ENCODE measurements at places on chromosomes 1 and 21.

- DNase-seq, result peak; percentile 35
Measured at GRCh38 chr1:5938101-5938646, 54.1 kb downstream of the NPHP4 start.

- no peak for DNase-seq
Measured at GRCh38 chr1:1889847-1890505, 911 bp downstream of the GNB1 start.

- DNase-seq, result no peak
Measured at GRCh38 chr1:101301446-101302057, 64.7 kb downstream of the S1PR1 start.

GRCh38 chr21:15752763-15753407 lies 23.1 kb downstream of the USP25 start:
- DNase-seq, result no peak

- no peak for DNase-seq
Measured at GRCh38 chr1:114423455-114423854, 87.5 kb downstream of the TRIM33 start.

GRCh38 chr21:46183910-46184624 lies at the start of gene SPATC1L:
Gene SPATC1L, minus strand, starts transcription at chr21:46184459. Its CDS starts 1,643 bp downstream, at chr21:46182816.
- DNase-seq, result peak; percentile 82

GRCh38 chr1:208577381-208577905 lies 333.3 kb upstream of the PLXNA2 start:
- DNase-seq, result no peak

DNA sequence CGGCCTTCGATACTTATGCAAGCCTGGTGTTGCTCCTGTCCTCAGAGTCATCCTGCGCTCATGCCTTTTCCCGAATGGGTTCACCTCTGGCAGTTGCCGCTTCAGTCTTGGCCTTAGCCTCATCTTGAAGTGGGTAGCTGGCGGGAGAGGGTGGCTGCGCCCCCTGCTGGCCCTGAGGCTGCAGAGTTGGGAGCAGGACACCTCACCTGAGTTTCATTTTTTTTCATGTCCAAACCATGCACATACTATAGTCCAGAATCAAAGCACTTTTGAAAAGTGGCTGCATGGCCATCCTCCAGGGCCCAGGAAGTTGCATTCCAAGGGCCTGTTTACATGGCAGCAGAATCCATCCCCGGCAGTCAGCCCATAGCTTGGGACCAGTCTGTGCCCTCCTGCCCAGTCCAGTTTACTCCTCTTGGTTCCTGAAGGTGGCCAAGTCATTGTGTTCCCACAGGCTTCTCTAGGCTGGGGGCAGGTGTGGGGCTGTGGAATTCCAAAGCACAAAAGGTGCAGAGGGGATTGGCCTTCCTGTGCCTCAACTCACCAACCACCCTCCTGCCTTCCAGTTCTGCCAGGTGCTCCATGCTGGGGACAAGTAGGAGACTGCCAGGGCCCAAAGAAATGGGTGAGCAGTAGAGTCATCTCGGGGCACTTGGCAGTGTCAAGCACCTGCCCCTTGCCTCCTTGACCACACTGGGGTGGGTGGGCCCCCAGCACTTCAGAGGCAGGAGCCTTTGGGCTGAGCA lies 44.0 kb downstream of the YARS1 start:
- peak; percentile 86 for DNase-seq

DNA sequence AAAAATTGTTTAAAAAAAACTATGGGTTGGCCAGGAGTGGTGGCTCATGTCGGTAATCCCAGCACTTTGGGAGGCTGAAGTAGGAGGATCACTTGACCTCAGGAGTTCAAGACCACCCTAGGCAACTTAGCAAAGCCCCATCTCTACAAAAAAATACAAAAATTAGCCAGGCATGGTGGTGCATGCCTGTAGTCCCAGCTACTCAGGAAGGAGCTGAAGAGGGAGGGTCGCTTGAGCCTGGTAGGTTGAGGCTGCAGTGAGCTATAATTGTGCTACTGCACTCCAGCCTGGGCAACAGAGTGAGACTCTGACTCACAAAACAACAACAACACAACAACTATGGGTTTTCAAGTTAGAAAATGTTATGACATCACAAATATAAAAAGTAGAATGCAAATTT lies 16.4 kb downstream of the SLAMF7 start:
- no peak for DNase-seq

- DNase-seq, result no peak
Measured at GRCh38 chr1:13855554-13855953, 155.6 kb downstream of the PRDM2 start.

GRCh38 chr1:88509379-88509778 lies 174.7 kb upstream of the PKN2 start:
- no peak for DNase-seq

- no peak for DNase-seq
Measured at GRCh38 chr1:55632058-55632457, 416.9 kb upstream of the USP24 start.

GRCh38 chr1:202162047-202162417 lies 1.6 kb upstream of the PTPN7 start:
- no peak for DNase-seq

DNA sequence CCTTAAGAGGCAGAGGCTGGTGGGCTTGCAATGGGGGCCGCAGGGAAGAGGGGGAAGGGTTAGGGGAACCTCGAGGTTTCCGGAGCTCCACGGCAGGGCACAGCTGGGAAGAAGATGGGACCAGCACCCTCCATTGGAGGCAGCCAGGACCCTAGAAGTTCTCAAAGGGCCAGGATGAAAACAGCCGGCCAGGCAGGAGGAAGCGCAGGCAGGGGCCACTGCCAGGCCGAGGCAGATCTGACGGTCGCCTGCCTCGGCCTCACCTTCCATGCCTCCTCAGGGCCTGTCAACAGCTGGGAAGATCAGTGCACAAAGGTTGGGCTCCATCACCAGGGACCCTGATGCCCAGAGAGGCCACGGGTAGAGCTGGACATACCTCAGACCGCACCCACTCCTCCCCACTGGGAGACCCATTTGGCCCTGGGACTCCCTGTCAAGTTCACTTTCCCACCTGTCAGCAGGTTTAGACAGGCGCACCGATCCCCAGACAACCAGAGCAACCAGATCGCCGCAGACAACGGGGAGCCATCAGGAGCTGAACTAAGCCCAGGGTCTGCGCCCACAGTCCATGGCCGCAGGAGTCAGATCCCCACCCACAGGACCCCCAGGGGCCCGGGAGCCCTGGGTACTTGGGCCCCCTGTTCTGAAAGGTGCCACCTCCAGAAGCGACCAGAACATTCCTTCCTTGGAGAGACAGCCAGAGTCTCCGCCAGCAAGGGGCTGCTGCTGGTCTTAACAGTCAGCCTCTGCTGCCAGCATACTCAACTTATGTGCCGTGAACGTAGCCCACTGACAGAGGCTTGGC lies 2.2 kb downstream of the SLC19A1 start:
- DNase-seq, result peak; percentile 39

DNA sequence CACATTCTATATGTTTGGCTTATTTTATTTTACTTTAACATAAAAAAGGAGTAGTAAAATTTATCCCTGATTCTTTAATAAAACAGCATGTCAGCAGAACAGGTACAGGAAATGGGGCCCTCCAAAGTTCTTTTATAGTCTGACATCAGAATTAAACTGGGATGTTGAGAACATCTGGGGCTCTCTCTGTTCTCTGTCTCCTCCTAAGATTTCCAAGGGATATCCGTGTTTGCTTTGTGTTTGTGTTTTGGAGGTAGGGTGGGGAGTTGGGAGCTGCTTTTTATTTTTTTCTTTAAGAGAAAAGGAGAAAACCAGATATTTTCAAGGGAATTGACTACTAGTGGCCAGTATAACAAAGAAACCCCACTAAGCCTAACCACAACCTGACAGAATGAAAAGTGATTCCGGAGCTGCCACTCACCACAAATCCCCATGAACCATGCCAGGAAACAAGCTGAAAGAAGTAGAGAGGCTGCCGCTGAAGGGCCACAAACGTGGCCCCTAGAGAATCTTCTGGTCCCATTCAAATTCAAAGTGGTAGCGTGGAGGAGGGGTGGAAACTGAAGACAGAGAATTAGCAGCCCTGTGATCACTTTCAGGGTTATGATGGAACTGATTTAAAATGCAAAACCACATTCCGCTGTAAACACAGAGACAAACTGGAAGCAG lies 369.6 kb upstream of the ADGRL2 start:
- DNase-seq, result no peak

DNA sequence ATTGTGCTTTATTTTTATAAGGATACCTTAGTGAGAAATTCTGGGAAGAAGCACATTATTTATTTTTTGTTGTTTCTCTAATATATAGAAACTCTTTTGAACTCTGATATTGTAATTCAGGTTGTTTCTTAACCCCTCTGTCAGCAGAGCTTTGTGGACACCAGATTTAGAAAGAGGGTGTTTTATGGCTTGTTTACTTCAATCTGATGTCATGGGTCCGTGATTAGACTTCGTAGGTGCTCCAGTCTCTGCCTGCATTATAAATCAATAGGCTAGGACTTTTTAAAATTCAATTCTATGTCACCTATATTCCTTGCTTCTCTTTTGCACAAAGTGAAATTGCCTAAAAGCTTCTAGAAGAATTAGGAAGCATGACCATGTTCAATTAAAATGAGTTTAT lies 47.3 kb upstream of the CCDC190 start:
- DNase-seq, result no peak

GRCh38 chr1:25922056-25922970 lies 16.1 kb upstream of the STMN1 start:
- DNase-seq, result peak; percentile 53

GRCh38 chr1:56799605-56800400 lies 19.4 kb downstream of the FYB2 start:
- DNase-seq, result no peak

DNA sequence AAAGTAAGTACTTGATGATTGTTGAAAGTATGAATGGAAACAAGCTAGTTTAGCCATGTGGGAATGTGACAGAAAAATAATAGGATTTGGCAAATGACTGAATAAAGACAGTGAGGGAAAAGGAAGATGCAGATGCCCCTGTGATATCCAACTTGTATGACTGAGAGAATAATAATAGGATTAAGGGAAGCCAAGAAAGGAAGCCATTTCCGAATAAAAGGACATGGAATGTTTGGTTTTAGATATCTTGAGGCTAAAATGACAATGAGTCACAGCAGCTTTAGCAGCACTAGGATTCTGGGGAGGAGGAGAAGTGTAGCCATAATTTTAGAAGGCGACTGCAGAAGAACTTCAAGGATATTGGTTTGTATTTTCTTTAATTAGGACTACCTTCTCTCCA lies 109.2 kb downstream of the TTLL7 start:
- DNase-seq, result no peak

DNA sequence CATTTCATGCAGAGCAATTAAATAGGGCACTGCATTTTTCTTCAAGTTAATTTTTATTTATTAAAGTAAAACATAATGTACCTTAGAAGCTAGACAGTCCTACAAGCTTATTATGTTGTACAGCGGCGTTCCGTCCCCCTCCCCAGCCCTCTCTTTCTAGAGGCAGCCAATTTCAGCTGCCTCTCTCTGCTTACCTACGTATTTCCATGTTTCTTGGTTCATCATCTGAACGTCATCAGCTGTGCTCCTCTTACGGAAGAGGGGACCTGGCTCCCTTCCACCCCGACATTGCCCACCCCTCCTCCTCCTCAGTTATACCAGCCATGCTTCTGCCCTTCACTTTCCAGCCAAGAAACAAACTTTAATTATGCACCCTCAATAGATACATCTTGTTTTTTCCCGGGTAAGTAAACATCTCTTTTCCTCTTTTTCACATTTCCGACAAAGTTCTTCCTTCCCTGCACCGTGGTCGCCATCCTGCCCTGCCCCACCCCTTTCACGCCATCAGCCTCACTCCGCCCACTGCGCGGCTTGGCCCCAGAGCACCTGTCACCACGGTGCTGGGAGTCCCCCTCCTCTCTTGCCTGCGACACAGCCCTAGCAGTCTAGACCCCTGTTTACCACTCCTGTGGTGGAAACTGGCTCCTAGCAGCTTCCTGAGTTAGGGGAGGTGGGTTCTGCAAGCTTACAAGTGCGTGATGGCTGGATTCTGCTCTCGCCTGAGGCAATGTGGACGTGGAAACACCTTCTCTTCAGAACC lies 57.9 kb downstream of the SLC37A1 start:
- DNase-seq, result peak; percentile 24

GRCh38 chr1:7636795-7637526 lies 134.1 kb upstream of the VAMP3 start:
- DNase-seq, result no peak

GRCh38 chr1:22975694-22976093 lies 3.0 kb upstream of the LACTBL1 start:
- DNase-seq, result no peak

DNA sequence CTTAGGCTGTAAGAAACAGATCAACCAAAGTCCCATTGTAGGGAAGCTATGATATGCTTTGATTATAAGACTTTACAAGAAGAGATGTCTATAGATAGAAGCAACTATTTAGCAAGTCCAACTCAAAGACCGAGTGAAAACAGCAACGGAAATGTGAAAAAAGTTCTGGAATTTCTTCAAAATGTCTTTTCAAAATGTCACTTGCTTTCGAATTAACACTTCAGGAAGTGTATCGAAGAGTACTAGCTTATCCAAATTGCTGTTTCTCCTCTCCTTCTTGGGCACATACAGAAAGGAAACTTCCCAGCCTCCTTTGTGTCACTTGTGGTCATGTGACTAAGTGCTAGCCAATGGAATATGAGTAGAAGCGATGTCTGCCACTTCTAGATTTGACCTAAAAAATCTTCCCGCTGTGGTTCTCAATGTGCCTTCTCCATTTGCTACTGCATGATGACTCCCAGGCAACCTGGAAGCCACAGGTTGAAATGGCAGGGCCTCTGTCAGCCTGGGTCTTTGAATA lies 89.9 kb downstream of the TSEN15 start:
- no peak for DNase-seq

- no peak for DNase-seq
Measured at GRCh38 chr1:44747878-44748277, 8.2 kb downstream of the KIF2C start.

GRCh38 chr1:25873120-25873519 lies 2.4 kb downstream of the PAQR7 start:
- no peak for DNase-seq
